NCI-H460 (cell line): ENCODE measurements at places on chromosomes 1 and 21.

DNA sequence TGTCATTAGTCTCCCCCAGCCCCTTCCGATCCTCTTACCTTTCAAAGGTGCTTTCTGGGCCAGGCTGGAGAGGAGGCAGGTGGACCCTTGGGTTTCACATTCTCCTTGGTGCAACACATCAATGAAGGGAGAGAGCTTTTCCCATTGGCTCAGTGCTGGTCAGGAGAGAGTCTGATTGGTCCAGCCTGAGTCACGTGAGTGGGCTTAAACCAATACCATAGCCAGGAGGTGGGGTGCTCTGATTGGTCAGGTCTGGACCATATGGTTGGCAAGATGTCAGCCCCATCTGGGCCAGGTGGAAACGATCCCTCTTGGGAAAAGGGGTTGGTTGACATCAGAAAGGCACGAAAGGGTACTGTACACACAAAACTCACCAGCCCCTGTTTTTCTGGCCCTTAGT, 44.8 kb upstream of the ABCG1 start:
- no peak for DNase-seq

- DNase-seq, result no peak
Measured at GRCh38 chr1:98884864-98885263, 119.8 kb downstream of the PLPPR5 start.

GRCh38 chr1:218983848-218984247, 189.8 kb upstream of the LYPLAL1 start:
- no peak for DNase-seq

DNA sequence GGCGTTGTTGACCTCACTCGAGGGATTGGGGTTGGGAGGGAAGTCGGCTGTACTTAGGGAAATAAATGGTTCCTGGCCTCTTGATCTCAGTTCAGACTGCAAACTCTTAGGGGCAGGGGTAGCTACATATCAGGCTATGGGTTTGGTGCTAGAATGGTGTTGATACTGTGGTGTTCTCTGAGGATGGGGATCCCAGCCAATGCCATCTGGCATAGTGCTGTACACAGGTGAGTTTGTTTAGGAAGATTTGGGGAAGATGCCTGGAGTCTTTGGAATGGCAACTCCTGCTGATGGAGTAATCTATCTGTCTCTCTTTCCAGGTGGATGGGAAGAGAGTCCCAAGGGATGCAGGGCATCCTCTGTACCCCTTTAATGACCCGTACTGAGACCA, 14.3 kb upstream of the NASP start:
- DNase-seq, result no peak

DNA sequence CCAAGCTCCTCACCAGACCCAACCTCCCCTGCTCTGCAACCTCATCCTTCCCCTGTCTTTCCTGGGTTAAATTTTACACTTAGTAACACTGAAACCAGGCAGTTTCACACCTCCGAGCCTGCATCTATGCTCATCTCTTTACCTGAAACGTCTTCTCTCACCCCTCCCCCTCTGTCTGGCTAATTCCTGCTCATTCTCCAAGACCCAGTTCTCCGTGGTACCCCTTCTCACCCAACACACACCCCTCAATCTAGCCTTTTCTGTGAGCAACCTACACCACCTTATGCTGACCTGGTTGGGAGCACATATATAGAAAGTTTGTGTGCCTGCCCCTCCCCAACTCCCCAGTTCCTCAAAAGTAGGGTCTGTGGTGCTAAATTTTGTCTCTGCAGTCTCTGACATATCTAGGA, 3.7 kb upstream of the KIAA1614 start:
- DNase-seq, result no peak

DNA sequence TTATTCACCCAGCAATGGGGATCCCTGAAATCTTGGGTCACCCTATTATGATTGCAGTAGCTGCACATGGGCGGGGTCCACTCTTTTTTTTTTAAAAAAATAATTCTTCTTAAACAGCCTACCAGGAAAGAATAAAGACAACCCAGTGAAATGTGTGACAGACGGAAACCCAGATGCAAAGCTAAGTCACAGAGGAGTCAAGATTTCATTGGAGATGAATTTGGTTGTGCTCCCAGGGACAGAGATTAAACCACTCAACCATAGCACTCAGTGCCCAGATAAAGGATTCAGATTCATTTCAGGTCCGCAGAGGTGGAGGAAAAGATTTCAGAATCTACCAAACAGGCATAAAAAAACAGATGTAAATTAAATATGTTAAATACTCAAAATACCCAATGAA, 583.5 kb upstream of the ZP4 start:
- DNase-seq, result no peak

- peak; percentile 13 for DNase-seq
Measured at GRCh38 chr1:84724128-84724860, 34.0 kb upstream of the SSX2IP start.
